ENCODE measurements at places on chromosomes 3 and 15. TPM values are rescaled to one million over a fixed set of nuclear protein-coding genes. Genes with fewer than 3 reads are reported as not detected.

GRCh38 chr3:113132571-113132996 lies 78.8 kb upstream of the BOC start:
- no peak for DNase-seq

- DNase-seq, result peak; percentile 83
Observed at GRCh38 chr3:12303534-12303933, 14.7 kb downstream of the PPARG start.

Gene PCOLCE2
- polyA plus RNA-seq, result 0.96 TPM

- no peak for DNase-seq
Observed at GRCh38 chr3:66719796-66720356, 219.1 kb upstream of the LRIG1 start.

Gene ATR
- polyA plus RNA-seq, result 12.6 TPM

Gene ACP3
- polyA plus RNA-seq, result 0.71 TPM

GRCh38 chr3:114762144-114762543 lies 384.9 kb downstream of the ZBTB20 start:
- DNase-seq, result no peak

DNA sequence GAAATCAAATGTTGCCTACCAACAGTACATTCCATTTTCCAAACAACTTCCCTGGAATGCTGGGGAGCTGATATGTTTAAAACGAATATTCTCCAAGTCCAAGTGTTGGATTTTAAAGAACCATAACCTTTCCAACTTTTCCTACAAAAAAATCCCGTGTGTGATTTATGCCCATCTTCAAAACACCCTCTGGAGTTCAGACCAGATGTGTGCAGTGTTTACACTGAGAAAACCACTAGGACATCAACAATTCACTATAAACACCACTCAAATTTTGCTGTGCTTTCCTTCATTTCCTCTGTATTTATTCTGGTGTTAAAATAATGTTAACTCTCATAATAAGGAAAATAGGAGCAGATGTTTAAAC lies 2.4 kb downstream of the VGLL4 start:
- peak; percentile 48 for DNase-seq

DNA sequence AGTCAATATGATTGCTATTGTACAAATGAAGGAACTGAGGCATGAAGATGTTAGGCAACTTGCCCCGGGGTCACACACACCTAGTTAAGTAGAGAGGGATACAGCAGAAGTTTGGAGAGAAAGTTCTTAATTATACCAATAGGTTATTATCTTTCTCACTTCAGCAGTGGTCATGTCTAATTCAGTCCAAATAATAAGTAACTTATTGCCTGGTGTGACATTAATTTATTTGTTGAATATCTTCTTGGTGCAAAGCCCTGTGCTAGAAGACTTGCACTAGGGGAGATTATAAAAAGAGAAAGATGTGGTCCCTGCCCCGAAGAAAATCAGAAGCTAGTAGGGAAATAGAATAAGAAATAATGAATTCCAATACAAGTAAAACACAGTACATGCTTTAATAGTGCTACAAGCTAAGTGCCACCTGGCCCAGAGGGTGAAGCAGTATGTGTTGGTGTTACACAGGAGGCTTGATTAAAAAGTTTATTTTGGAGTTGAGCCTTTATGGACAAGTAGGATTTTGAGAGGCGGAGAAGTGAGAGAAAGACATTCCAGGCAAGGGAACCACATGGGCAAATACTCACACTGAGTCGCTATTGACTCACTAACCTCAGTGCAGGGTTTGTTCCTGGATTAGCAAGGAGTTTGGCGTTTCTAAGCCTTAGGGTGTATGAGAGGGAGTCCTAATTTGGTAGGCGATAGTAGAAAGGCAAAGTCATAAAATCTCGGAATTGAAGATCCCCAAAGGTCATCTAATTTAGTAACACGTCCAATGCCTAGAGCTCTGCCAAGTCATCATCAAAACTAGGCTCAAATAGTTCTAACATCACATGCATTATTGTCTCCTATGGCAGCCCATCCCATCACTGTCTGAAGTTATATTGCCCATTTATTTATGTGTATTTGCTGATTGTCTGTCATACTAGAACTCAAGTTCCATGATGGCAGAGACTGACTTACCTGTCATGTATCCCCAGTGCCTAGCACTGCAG lies 19.2 kb upstream of the GSK3B start:
- peak; percentile 32 for DNase-seq

GRCh38 chr3:4063916-4064574 lies 239.1 kb upstream of the SETMAR start:
- no peak for DNase-seq

GRCh38 chr3:184154885-184155643 lies at the start of gene DVL3:
TSS of gene DVL3 (plus strand) at chr3:184155377. CDS start at chr3:184155636, 259 bp downstream.
- DNase-seq, result no peak

Gene UBE2E1
- polyA plus RNA-seq, result 107 TPM

- DNase-seq, result no peak
Observed at GRCh38 chr3:58535531-58536500, 1.2 kb downstream of the ACOX2 start.

DNA sequence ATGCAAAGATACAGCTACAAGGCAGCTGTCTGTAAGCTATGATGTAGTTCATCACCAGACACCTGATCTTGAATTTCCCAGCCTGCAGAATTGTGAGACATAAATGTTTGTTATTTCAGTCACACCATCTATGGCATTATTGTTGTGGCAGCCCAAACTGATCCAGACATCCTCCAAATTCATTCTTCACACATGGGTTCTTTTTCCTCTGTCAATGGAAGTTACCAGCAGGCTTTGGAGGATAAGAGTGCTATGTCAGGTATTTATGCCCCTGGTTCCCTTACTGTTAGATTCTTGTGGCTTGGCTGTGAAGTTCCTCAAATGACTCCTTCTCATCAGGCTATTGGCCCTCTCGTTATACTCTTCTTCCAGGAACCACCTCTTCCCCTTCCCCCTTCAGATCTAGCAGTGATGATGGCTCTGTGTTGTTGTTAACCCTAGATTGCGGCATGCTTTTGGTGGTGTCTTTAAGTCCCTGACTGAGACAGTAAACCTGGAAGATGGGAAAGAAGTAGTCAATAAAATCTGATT lies 91.0 kb upstream of the CHMP2B start:
- no peak for DNase-seq

- DNase-seq, result peak; percentile 92
Observed at GRCh38 chr15:78093242-78094020, 1.1 kb downstream of the SH2D7 start.

Gene SLC24A5
- polyA plus RNA-seq, result not detected

Gene PROK2
- not detected for polyA plus RNA-seq

GRCh38 chr15:68431037-68431791 lies 749 bp downstream of the ITGA11 start:
- DNase-seq, result no peak

GRCh38 chr3:132488151-132488550 lies 70.8 kb downstream of the DNAJC13 start:
- DNase-seq, result no peak

GRCh38 chr3:76063019-76063418 lies 277.7 kb upstream of the ZNF717 start:
- DNase-seq, result peak; percentile 59

Gene LRRK1
- polyA plus RNA-seq, result 5.6 TPM

Gene CP
- 0.10 TPM for polyA plus RNA-seq

GRCh38 chr3:30324587-30324986 lies 281.8 kb upstream of the TGFBR2 start:
- no peak for DNase-seq

DNA sequence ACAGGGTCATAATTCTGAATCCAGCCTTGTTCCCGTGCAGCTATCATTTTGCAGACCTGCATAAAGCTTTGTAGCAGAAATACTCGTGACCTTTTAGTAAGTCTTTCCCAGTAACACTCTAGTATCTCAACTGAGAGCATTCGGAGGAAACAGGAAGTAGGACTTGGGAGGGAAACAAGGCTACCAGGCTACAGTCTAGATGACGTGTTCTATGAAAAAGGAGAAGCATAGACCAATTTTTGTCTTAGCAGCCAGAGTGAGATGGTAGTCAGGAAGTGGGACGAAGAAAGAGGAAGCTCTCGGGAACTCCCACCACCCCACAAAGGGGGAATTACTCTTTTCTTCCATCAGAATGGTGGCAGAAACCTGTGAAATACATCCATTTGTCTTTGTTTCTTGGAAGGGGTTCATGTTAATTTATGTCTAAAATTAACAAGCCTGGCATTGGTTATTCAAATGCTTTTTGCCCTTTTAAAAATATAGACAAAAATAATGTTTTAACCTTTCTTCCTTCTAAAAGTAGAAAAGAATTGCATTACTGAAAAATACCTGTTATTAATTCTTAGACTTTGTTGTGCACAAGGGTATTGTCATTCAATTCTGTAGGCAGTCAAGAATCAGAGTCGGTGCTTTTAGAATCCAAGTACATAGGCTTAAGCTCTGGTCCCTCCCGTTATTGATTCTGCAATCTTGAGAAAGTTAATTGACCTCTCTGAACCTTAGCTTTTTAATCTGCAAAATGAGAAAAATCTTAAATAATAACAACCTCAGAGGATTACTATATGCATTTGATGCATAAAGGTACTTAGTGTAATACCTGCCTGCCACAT lies 1.6 kb upstream of the SUCNR1 start:
- no peak for DNase-seq

GRCh38 chr3:124517306-124517705 lies 212.9 kb upstream of the UMPS start:
- no peak for DNase-seq

Gene LMCD1
- polyA plus RNA-seq, result 39.1 TPM

DNA sequence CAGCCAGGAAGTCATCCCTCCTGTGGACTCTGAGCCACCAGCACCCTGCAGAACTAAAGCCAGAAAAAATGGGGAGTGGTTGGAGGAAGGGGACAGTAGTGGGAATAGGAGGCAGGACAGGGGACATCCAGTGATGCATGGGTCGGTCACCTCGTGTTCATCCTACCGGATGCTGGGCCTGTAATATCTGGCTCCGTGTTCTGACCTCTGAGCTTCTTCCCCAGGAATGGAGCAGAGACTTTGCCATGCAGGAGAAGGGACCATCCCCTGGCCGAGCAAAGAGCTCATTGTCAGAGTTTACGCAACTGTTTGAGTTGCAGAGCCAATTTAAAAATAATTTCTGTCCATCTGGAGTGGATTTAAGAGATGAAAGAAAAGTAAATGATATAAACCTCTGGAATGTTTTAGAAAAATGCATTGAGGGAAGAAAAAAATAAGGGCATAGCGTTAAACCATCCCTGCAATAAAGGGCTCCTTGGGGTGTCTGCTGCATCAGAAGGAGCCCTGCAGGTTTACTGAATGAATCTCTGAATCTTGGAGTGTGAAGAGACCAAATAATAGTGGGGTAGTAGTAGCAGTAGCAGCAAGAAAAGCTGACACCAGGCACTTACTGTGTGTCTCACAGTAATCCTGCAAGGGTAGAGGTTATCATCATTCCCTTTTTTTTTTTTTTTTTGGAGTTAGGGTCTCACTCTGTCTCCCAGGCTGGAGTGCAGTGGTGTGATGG lies 70.9 kb downstream of the AAGAB start:
- DNase-seq, result no peak

- DNase-seq, result no peak
Observed at GRCh38 chr15:39376371-39376909, 204.4 kb upstream of the THBS1 start.

- DNase-seq, result peak; percentile 71
Observed at GRCh38 chr3:30299674-30300385, 306.6 kb upstream of the TGFBR2 start.

Gene CORO2B
- 16.1 TPM for polyA plus RNA-seq

Gene PCSK6
- not detected for polyA plus RNA-seq

- DNase-seq, result no peak
Observed at GRCh38 chr3:46903341-46904302, 26.1 kb downstream of the PTH1R start.

Gene MNS1
- polyA plus RNA-seq, result 1.3 TPM

Gene FURIN
- polyA plus RNA-seq, result 21.5 TPM

Gene SH2D7
- 0.04 TPM for polyA plus RNA-seq

DNA sequence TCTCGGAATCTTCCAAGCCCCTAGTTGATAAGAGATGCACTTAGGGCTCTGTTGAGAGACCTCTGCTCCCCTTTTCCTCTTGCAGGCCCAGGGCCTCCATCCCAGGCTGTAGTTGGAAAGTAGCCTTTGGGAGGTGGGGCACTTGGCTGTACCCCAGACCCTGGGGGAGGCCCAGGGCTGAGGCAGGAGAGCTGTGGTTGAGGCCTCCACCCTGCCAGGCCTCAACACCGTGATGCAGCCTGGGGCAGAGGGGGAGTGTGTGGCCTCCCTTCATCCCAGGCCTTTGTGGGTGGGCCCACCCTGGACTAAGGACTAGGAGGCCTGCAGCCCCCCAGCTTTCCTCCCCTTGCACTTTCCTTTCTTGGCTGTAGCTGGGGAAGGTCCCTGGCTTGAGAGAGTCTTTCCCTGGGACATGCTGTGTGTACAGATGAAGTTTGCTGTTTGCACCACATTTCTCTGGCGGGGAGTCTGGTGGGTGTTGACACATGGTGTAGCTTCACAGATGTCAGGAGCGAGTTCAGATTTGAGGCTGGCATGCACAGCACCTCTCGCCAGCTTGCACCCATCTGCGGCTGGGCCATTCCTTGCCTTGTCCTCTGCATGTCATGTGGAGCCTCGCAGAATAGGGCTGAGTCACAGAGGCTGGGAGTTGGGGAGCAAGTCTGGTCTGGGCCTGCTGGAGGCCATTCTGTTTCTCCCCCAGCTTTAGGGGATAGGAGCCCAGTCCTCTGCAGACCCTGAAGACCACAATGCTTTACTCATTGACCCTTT lies 13.7 kb downstream of the PLEKHO2 start:
- no peak for DNase-seq

DNA sequence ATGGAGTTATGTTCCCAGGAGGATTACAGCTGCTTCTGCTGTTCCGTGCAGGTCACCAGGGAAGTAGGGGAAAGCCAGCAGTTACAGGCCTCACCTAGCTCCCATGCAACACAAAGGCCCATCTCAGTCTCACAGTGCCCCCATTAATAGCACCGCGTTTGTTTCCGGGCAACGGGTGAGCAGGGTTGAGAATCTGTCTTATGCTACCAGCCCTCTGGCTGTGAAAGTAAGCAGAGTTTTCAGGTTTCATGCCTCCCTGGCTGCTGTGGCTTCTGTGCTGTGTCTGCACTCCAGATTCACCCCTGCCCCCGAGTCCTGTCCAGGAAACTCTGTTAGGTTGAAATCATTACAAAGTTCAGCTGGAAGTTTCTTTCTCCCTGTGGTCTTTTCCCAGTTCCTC lies 254.4 kb upstream of the GPR149 start:
- DNase-seq, result no peak

DNA sequence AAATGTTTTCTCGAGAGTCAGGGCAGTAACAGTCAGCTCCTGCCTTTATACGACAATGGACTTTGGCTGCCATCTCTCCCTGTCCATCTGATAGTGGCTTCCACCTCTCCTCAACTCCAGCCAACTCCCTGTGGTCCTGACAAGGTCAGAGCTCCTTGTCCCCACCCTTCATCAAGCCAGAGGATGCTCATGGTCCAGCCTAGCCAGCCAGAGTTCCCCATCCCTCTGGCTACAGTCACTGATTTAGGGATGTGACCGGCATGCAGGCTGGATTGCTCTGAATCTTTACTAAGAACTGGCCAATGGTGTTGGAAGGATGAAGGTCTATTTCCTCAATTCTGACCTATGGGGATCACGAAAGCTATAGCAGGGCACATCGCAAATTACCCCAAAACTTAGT lies 156.1 kb downstream of the OR4M2 start:
- no peak for DNase-seq

- no peak for DNase-seq
Observed at GRCh38 chr3:43523454-43524053, 98.3 kb downstream of the ANO10 start.

Gene SCN5A
- 1.4 TPM for polyA plus RNA-seq

Gene ALG1L2
- polyA plus RNA-seq, result 0.29 TPM
